ENCODE measurements at places on chromosomes 1 and 21.

- DNase-seq, result no peak
Measured at GRCh38 chr1:208243967-208244916, at the start of gene PLXNA2. Gene PLXNA2 (minus strand): TSS chr1:208244384. CDS start chr1:208217922, 26,462 bp downstream.

DNA sequence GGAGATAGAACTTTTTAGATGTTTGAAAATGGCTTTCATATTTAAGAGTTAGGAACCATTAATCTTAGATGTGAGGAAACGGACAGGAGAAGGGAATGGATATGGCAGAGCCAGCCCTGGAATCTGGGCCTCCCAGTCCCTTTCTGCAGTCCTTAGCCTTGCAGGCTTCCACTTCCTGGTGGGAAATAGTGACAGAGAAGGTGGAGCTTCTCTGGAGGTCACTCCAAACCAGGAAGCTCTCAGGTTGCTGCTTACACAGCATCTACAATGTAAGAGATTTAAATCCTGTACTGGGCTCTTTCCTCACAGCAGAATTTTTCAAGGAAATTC lies 2.5 kb downstream of the S100A11 start:
- DNase-seq, result no peak

DNA sequence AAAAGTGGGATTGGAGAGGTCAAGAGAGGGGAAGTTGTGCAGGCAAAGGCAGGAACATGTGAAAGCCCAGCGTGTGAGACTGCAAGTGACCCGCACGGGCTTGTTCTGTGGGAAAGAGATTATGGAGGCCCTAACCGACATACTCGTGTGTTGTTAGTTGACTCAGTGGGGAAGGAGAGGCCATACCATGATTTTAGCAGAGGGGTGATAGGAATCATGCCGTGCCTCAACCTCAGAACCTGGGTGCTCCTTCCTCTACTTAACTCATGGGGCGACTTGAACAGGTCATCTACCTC lies 19.3 kb downstream of the PGLYRP3 start:
- no peak for DNase-seq

DNA sequence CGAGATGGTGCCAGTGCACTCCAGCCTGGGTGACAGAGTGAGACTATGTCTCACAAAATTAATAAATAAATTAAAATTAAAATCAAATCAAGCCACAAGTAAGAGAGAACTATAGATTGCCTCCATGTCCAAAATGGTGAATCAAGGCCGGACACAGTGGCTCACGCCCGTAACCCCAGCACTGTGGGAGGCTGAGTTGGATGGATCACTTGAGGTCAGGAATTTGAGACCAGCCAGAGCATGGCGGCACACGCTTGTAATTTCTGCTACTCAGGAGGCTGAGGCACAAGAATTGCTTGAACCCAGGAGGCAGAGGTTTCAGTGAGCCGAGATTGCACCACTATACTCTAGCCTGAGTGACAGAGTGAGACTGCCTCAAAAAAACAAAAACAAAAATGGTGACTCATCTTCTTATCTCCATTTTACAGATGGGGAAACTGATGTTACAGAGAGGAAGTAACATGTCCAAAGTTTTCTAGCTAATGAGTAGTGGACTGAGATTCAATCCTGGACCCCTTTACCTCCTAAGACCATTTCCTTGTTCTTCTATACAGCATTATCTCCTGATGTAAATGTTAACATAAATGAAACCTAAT lies 99.0 kb upstream of the HNRNPU start:
- DNase-seq, result no peak

- DNase-seq, result no peak
Measured at GRCh38 chr1:4467241-4467640, 187.2 kb upstream of the AJAP1 start.

GRCh38 chr21:20330652-20331051 lies 667.6 kb upstream of the NCAM2 start:
- no peak for DNase-seq

GRCh38 chr1:247338723-247339275 lies 7.1 kb upstream of the ZNF496 start:
- no peak for DNase-seq

GRCh38 chr1:166152978-166153377 lies 13.8 kb downstream of the FAM78B start:
- no peak for DNase-seq

GRCh38 chr1:178536329-178536728 lies 23.4 kb downstream of the TEX35 start:
- DNase-seq, result no peak

GRCh38 chr1:180185281-180185680 lies 30.6 kb downstream of the QSOX1 start:
- no peak for DNase-seq

DNA sequence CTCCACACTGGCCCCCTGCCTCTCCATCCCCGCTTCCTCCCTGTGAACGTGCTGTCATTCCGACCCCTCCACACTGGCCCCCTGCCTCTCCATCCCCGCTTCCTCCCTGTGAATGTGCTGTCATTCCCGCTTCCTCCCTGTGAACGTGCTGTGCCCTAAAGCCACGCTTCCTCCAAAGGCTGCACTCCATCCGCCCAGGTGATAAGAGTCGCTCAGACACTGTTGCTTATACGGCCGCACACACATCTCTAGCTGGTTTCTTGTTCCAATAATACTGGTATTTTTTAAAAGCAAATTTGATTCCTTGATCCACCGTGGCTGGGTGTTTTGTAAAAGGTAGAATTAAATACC lies 39.3 kb upstream of the TSPEAR start:
- no peak for DNase-seq

- DNase-seq, result no peak
Measured at GRCh38 chr21:33058957-33059356, 11.0 kb upstream of the OLIG1 start.

- DNase-seq, result no peak
Measured at GRCh38 chr1:80436851-80437250, 1363.9 kb upstream of the ADGRL2 start.

GRCh38 chr1:41627491-41628280 lies 143.2 kb upstream of the EDN2 start:
- DNase-seq, result no peak

- no peak for DNase-seq
Measured at GRCh38 chr1:183827801-183828200, 22.9 kb downstream of the RGL1 start.

DNA sequence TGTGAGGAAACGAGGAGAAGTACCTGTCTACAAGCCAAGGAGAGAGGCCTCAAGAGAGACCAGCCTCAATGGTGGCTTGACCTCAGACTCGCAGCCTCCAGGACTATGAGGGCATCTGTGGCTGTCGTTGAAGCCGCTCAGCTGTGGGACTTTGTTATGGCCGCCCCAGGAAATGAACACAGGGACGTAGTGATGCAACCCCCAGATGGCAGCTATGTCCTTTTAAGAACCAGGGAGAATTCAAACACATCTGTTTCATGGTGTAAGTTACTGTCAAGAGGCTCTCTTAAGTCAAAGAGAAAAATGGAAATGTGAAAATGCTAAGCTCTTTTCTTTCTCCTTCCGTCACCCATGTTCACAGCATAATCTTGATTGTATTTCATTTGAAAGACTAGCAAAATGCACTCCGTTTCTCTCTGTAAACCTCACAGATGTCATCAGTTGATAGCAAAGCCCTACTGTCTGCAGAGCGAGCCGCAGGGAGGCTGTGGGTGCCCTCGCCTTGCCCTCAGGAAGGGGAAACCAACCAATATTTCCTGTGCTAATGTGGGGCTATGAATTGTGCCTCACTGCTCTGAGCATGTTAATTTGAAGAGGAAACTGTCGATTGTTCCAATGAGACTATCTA lies 21.3 kb downstream of the UBASH3A start:
- DNase-seq, result no peak

GRCh38 chr1:7376676-7377075 lies 394.4 kb upstream of the VAMP3 start:
- DNase-seq, result no peak

GRCh38 chr1:244802041-244802440 lies 33.4 kb upstream of the COX20 start:
- DNase-seq, result no peak
